ENCODE measurements at places on chromosomes 11 and 22.

DNA sequence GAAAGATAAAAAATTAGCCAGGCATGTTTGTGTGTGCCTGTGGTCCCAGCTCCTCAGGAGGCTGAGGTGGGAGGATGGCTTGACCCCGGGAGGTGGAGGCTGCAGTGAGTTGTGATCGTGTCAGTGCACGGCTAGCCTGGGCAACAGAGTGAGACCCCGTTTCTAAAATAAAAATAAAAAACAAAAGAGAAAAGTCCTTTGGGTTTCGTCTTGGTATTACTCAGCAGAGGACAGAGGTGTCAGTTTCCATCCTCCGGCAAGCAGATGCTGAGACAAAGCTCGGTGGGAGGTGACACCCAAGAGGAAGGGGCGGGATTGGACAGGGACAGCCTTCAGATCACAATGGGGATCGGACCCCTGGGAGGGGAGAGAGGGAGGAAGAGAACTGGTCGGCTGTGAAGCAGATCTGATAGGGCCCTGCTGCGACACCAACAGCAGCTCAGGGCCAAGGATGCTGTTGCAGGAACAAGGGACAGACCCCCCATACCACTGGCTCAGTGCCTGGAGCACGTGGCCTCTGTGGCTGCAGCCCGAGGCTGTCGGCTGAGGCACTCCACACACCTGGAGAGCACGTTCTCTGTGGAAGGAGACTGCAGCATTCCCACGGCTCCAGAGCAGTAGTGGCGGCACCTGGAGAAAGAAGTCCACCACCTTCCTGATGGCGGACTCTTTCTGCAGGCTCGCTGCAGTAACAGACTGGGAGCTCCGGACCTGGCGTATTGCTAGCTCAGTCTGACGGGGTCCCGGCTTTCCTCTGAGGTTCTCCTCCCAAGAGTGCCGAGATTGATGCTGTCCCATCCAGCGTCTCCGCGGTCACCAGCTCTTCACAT lies 5.2 kb upstream of the BID start:
- no peak for DNase-seq

DNA sequence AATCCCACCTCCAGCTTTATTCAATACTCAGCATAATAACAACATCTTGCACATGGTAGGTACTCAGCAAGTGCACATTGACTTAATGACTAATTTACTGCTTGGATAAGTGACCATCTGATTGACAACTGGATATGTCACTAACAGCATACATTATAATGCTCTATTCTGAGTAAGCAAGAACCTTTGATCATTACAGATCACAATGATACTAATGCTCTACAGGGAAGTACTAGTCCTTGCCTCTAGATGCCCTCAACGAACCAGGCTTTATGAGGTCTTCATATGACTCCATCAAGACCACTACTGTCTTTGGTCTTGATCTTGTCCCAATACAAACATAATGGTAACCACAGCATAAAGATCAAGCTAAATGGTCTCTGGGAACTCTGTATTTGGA lies 167.6 kb upstream of the MTMR2 start:
- no peak for DNase-seq

DNA sequence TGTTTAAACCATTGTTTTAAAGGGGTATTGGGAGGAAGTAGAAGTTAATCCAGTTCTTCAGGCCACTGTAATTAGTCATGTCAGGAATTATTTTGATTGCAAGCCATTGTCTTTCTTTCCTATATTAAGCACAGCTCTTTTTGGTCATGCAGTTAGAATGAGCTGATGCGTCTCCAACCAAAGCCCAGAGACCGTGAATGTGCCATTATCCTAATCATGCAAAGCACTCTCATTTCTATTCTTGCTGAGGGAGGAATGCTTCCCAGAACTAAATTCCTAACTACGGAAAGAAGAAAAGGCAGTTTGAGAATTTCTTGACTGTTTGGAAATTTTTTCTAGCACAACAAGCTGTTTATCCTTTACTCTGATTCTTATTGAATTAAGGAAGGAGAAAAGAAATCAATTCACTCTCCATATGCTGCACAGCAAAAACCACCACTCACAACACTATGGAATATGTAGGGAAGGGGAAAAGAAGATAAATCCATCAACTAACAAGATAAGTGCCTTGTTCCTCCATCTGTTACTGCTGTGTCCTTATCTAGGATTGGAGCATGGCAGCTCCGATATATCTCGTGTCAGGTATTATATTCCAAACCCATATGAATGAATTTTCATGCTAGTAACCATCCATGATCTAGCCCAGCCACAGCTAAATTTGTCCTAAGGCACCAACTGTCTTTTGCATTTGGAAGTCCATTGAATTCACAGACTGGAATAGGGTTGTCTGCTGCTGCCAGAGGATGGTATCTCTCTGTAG lies 70.8 kb downstream of the NTM start:
- DNase-seq = no peak

GRCh38 chr11:126804363-126804762 lies 196.2 kb downstream of the KIRREL3 start:
- DNase-seq = no peak

DNA sequence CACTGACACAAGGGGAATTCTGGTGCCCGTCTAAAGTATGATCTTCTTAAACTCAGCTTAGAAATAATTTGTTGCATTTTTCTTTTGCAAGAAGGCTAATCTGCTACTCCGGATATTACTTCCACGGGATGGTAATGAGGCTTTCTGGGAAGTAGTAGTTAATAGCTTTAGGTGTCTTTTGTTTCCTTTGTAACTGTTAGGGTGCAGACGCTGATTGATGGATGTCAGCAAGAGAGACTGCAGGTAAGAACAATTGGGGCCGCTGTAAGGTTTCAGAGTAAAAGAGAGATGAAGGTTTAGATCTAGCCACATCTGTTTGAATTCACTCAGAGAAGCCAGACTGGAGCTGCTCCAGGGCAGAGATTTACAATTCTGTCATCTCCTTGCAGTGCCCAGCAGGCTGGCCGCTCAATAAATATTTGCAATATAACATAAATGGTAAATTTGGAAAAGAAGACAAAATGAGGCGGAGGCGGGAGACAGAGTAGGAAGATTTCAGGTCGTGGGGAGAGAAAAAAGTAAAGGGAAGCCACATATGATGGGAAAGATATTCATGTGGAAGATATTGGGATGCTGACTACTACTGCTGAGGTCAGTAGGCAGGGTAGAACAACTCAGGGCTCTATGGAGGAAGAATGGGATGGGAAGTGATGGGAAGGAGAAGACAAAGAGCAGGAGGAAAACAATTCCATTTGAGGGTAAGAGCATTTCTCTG lies 320.5 kb downstream of the AASDHPPT start:
- no peak for DNase-seq

DNA sequence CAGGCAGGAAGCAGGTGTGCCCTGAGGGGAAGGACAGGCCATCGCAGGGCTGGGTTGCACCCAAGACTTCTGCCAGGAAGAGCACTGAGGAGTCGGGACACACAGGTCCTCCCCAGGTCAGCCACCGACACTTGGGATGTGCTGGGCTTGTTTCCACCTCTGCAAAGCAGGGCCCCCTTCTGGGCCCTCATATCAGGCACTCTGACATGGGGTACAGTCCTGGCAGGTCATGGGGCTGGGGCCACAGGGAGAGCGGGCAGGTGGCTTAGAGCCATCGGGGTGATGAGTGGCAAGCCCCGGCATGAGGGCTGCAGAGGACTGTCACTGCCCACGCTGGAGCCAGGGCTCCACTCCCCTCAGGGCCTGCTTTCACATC lies 7.9 kb upstream of the ADORA2A start:
- DNase-seq = no peak

DNA sequence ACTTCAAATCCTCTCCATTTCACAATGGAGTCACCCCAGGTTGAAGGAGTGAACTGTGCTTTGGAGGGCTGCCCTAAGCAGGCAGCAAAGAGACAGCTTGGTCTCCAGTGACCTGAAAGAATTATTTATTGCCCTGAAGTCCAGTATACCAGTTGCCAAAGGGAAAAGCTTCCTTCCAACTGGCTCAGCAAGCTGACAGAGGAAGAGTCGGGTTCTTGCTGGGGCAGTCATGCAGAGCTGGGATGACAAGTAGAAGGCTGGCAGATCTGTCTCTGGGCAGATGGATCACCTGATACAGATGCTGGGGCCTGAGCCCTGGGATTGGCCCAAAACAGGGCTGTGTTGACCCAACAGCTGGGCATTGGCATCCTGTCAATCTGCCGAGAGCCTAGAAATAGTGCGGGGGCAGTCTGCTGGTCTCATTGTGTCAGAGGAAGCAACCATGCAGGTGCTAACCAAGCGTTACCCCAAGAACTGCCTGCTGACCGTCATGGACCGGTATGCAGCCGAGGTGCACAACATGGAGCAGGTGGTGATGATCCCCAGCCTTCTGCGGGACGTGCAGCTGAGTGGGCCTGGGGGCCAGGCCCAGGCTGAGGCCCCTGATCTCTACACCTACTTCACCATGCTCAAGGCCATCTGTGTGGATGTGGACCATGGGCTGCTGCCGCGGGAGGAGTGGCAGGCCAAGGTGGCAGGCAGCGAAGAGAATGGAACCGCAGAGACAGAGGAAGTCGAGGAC lies at the start of gene THRSP:
Gene THRSP, plus strand, starts transcription at position 422 of the 742 bp plus-strand sequence. Its CDS starts 21 bp downstream, at position 443.
- no peak for DNase-seq

DNA sequence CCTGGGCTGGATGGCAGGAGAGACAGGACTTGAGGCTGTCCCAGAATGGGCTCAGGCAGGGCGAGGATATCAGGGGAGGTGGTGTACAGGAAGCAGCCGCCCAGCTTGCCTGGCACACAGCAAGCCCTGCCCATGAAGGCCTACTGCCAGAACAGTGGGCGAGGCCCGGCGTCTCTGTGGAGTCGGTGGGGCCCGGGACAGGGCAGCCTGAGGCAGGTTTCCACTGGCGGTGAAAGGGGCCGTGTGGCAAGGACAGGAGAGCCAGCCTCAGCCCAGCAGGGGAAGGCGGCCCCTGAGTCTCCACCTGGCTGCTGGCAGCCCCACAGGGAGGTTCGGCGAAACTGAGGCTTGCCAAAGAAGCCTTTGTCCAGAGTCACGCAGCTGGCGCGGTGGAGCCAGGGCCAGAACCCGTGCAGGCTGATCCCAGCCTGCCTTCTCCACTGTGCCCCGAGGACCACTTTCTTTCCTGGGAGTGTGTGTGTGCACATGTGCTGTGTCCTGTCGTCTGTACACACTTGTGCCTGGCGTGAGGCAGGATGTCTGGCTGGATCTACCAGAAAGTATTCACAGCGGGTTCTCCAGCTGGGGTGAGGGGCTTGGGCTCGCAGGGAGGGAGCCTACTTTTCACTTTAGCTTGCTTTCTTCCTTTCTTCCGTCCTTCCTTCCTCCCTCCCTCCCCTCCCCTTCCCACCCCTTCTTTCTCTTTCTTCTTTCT lies 1.2 kb downstream of the TSPO start:
- DNase-seq = no peak

DNA sequence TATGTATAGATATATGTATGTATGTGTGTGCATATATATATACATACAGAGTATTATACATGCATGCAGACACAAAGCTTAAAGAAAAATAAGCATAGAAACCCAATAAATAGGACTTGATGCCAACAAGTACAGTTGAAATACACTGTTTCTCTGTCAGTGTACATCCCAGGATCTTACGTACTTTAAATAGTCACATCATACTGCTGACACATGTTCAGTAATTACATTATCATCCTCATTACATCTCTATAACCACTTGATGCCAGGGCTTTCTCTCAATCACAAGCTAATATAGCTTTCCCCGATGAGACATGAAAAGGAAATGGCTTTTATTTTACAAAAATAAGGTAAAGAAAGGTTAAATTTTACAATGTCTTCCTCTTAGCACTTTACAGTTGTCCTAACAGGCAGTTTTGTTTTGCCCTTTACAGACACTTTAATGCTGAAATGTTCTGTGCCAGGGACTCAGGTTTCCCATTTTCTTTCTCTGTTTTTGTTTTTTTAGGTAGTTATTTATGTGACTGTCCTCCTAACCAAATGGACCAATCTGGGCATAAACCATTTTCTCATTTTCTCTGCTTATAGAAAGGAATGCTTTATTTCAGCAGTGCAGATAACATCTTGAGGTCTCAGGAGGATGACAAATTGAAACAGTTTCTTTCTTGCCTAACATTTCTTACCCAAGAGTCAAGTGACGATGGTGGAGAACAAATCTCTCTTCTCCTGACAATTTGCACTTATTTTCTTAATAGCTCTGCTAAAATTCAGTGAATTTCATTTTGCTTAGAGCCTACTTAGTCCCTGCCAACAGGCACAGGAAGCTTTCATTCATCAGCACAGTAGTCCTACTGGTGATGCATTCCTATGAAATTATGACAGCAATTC lies 350.2 kb downstream of the TTC28 start:
- DNase-seq = no peak

DNA sequence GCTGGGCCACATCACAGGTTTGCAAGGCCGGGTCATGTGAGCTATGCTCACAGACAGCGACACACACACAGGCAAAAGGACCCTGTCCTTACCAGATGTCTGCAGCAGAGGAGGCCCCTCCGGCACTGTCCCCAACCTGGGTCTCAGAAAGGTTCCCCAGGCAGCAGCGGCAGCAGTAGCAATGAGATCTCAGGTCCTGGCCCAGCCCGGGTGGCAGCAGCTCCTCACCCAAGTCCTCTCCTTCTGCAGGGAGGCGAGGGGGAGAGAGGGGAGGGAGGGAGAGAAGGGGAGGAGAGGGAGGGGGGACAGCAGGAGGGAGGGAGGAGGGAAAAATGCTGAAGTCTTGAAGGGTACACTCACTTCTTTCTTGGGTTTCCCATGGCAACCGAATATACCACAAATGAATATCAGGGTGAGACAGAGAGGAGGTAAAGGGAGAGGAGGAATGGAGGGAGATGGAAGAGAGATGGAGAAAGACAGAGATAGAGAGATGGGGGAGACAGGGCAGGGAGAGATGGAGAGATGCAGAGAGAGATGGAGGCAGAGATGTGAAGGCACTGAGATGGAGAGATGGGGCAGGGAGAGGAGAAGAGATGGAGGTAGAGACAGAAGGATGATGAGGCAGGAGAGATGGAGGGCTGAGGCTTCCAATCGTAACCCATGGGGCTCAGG lies 9.5 kb downstream of the ELFN2 start:
- DNase-seq = no peak

DNA sequence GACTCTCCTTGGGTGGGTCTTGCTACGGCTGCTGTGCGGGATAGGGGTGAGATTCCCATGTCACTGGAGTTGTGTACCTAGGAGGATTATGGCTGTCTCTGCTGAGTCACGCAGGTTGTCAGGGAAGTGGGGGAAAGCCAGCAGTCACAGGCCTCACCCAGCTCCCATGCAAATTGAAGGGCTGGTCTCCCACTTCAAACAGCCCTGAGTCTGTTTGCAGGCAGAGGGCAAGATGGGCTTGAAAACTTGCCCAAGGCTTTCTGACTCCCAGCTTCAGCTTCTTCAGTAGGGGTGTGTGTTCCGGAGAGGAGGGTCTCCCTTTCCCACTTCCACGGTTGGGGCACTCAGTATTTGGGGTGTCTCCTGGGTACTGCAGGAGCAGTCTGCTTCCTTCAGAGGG lies 10.9 kb upstream of the SC5D start:
- DNase-seq = no peak

Measured in NCI-H1048 (cell line).